PC-9 (cell line): ENCODE measurements at places on chromosomes 2 and 18. TPM values are rescaled to one million over a fixed set of nuclear protein-coding genes. Genes with fewer than 3 reads are reported as not detected.

DNA sequence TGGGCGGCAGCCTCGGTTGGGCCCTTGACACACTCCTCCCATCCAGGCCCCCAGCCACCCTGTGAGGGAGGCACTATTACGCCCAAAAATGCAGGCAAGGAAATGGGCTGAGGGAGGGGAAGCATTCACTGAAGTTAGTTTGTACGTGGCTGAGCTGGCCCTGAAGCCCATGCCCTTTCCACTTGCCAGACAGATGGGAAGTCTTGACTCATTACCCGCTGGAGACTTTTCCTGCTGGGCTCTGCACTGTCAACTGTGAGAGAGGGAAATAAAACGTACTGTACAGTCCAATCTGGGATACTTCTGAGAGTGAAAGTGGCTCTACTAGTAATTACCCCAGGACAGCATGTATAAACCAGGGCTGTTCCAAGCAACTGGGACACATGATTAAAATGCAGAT, 125.9 kb downstream of the MSH2 start:
- no peaks in the 10 kb centered on the region for H3K27me3 ChIP-seq
- no peaks in the 10 kb centered on the region for H3K36me3 ChIP-seq
- DNase-seq = no peak
- H3K4me1 ChIP-seq = peaks cover 2% of the 10 kb centered on the region; the same call in 1 of the 2 replicates
- no peak overlapping the region for H3K4me3 ChIP-seq
- no peak overlapping the region for H3K27ac ChIP-seq

DNA sequence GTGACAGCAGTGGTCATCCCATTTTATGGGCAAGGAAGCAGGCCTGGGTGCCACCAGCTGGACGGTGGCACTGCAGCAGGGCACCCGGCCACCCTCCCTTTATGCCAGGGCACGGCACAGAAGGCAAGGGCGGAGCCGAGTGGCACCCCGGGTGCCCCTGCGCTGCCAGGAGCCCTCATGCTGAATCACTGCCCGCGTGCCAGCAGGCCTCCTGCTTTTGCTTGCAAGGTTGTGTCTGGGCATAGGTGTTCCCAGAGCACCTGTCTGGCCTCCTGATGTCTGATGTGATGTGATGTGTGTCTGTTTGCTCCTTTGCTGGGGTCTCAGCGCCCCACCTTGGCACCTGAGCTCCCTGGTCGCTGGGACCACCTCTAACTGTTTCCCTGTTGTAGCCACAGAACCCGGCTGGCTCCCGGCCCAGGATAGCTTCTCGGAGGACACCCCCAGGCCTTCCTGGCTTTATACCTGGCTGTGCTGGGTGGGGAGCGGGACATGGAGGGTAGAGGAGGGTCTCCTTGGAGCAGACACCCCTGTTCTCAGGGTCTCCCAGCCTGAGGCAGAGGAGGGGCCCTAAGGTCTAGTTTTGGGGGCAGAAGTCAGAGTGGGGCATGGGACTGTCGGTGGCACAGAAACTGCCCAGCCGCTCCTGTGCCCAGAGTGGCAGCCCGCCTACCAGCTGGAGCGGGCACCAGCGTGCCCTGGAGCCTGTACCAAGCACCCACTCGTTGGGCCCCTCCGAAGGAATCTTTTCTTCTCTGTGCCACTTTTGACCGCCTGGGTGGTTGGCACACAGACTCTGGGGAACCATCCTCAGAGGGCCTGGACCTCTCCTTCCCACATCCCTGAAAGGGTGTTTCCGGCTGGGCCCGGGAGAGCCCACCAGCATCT, 3.6 kb downstream of the GPC1 start:
- DNase-seq = no peak
- no peak overlapping the region for H3K27ac ChIP-seq
- peaks cover 27% of the 10 kb centered on the region for H3K4me1 ChIP-seq
- H3K4me3 ChIP-seq = no peak overlapping the region

Gene HOXD12
- not detected in 2 replicates for total RNA-seq

Gene RUFY4
- not detected in 2 replicates for total RNA-seq

Gene CBLN2
- not detected in 2 replicates for total RNA-seq

- no peaks in the 10 kb centered on the region for H3K4me1 ChIP-seq
- H3K4me3 ChIP-seq = no peak overlapping the region
- H3K27ac ChIP-seq = no peak overlapping the region
- H3K27me3 ChIP-seq = no peaks in the 10 kb centered on the region
- H3K36me3 ChIP-seq = no peaks in the 10 kb centered on the region
- DNase-seq = no peak
Measured at GRCh38 chr2:158716121-158716791, 78.9 kb upstream of the DAPL1 start.

DNA sequence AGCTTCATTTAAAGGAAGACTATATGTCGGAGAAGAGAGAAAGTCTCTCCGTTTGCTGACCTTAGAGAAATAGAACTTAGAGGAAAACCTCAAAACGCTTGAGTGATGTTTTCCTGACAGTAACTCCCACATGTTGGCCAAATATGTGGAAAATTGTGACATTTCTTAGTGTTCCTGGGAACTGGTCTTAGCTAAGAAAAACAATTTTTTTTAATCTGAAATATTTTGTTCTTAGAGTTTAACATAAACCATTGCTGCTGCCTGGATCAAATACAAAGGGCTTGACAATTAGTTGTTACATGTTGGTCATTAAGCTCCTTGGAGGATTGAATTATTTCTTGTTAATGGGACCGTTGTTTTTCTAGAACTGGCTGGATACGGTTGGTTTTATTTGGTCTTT, 16.3 kb downstream of the DYNC2LI1 start:
- no peak for DNase-seq
- H3K4me3 ChIP-seq = no peak overlapping the region
- 0 out of 2 replicates have a peak, but pooled peaks cover 3% of the 10 kb centered on the region for H3K36me3 ChIP-seq
- H3K4me1 ChIP-seq = no peaks in the 10 kb centered on the region
- no peaks in the 10 kb centered on the region for H3K27me3 ChIP-seq
- no peak overlapping the region for H3K27ac ChIP-seq

DNA sequence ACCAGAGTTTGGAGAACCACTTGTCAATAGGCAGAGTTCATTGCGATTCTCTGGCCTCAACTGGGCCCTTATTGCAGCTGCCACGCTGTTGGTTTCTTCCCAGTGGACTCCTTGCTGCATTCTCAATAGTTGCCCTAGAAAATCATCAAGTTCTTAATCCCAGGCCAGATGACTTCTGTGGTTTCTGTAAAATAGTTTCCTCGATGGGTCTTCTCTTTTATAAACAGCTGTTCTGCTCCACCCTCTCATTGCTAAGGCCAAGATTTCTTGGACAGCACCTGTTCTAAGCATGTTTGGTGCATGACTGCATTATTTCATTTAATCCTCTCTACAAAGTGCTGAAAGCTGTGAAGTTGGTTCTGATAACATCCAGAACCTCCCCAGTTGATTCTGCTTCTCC, 131.0 kb downstream of the BCL2L11 start:
- H3K4me1 ChIP-seq = no peaks in the 10 kb centered on the region
- no peaks in the 10 kb centered on the region for H3K27me3 ChIP-seq
- no peak for DNase-seq
- no peak overlapping the region for H3K4me3 ChIP-seq

Gene CFC1
- total RNA-seq = not detected in 2 replicates

DNA sequence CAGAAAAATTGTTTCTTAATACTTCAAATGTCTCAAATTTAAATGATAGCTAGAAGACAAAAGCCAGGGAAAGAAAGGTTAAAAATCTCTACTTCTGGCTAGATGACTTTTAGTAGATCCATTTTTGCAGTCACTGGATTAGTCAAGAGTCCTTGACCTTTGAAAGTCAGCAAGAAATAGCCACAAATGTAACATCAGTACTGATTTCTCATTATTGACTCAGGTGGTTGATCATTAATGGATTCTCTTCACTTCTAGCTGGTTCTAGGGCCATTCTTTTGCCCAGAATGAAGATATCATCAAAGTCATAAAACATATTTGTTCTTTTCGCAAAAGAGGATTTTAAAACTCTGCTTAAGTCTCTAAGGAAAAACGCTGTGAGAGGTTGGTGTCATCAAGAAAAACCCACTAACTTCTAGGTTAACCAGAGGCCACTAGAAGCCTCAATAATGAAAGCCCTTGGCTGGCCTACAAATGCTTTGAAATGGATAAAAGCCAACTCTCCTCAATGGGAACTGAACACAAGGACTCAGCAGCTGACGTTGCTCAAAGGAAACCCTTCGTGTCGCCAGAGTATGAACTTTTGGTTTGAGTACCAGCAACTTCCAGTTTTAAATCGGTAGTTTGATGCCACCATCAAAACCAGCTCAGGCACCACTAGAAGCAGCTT, 66.3 kb downstream of the IRS1 start:
- H3K4me1 ChIP-seq = no peaks in the 10 kb centered on the region
- peaks cover 18% of the 10 kb centered on the region for H3K36me3 ChIP-seq
- no peak overlapping the region for H3K4me3 ChIP-seq
- no peak overlapping the region for H3K27ac ChIP-seq
- DNase-seq = no peak
